Neuronal stem cell (in vitro differentiated cells): ENCODE measurements at places on chromosomes 11 and 22.

- no peak overlapping the region for H3K4me3 ChIP-seq
- H3K4me1 ChIP-seq = peaks cover 5% of the 10 kb centered on the region
- H3K27ac ChIP-seq = no peak overlapping the region
- H3K27me3 ChIP-seq = no peaks in the 10 kb centered on the region
- H3K36me3 ChIP-seq = no peaks in the 10 kb centered on the region
Measured at GRCh38 chr11:92266806-92267205, 42.2 kb downstream of the FAT3 start.

- H3K27ac ChIP-seq = no peak overlapping the region
- H3K27me3 ChIP-seq = no peaks in the 10 kb centered on the region
- no peaks in the 10 kb centered on the region for H3K36me3 ChIP-seq
- DNase-seq = no peak
- H3K4me1 ChIP-seq = peaks cover 2% of the 10 kb centered on the region
- no peak overlapping the region for H3K4me3 ChIP-seq
Measured at GRCh38 chr11:40032331-40032730, 1427.1 kb downstream of the LRRC4C start.

GRCh38 chr11:118198370-118198769, 21.9 kb upstream of the SCN2B start:
- no peaks in the 10 kb centered on the region for H3K36me3 ChIP-seq
- no peak for DNase-seq
- no peak overlapping the region for H3K27ac ChIP-seq
- no peak overlapping the region for H3K4me3 ChIP-seq
- no peaks in the 10 kb centered on the region for H3K4me1 ChIP-seq
- H3K27me3 ChIP-seq = no peaks in the 10 kb centered on the region

- no peak overlapping the region for H3K4me3 ChIP-seq
- no peak for DNase-seq
- no peaks in the 10 kb centered on the region for H3K4me1 ChIP-seq
- H3K27me3 ChIP-seq = no peaks in the 10 kb centered on the region
- no peak overlapping the region for H3K27ac ChIP-seq
Measured at GRCh38 chr11:6738590-6738989, 33.2 kb downstream of the OR2AG2 start.

DNA sequence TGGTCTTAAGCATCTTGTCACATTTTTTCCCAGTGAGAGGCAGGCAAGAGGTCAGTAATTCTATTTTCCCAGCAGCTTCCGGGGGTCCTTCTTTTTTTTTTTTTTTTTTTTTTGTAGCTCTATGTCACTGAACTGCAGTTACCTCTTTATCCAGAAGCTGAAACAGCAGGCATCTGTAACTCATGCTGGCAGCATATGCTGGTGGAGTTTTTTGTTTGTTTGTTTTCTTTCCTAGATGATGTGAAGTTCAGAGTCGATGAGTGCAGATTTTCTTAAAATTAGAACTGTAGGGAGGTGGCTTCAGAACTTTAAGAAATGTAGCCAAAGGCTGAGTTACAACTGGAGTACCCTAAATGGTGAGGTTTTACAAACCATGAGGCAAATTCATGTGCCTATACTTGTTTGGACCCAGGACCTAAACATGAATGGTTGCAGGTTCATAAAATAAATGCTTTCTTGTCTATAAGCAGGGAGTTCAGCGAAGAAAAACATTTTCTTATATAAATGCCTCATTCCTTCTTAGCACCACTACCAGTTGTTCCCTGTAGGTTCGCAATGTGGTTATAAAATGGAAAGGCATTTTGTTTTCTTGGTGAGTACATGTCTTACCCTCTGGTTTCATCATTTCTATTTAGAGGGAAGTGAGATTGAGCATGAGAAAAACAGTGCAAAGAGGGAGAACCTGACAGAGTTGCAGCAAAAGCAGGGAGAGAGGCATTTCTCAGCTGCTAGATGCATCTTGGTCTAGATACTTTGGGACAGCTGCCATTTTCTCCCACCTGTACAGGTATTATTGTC, 84.0 kb downstream of the TRIM44 start:
- H3K27ac ChIP-seq = no peak overlapping the region
- no peak for DNase-seq
- H3K27me3 ChIP-seq = no peaks in the 10 kb centered on the region
- peaks cover 4% of the 10 kb centered on the region for H3K4me1 ChIP-seq
- no peak overlapping the region for H3K4me3 ChIP-seq

- no peak overlapping the region for H3K4me3 ChIP-seq
- no peaks in the 10 kb centered on the region for H3K36me3 ChIP-seq
Measured at GRCh38 chr11:86205421-86206336, 38.9 kb upstream of the EED start.

DNA sequence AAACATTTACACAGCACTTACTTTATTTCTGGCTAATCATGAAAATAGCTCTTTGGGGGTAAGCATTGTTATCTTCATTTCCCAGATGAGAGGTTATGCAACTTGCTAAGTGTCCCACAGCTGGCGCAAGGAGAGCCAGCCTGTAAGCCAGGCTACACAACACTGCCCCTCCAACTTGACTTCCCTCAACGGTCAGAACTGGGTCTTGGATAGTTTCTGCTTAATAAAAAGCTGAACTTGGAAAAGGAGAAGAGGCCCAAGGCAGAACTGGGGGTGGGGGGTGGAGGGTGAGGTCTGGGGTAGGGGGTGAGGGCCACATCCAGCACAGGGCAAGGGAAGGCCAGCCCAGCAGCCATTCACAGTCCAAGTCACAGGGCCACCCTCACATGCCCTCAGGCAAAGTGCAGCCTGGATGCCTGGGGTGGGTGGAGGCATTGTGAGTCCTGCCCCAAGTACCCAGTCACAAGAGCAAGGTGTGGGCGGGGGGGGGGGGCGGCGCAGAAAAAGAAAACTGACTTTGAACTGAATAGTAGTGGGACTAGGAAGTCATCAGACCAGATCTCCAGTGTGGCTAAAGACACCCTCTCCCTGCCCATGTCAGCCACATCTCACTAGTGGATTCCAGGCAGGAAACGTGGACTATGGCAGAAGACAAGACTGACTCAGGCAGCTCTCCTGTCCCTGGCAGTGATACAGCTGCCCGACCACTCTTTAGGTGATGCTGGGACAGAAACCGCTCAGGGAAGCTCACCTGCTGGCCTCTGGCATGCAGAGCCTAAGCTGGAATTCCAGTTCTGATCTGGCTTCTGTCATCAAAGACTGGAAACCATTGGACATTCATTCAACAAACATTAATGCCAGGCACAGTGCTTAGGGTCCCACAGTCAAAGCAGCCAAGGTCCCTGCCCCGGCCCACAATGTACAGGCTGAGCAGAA, 52.4 kb downstream of the PACSIN2 start:
- no peak overlapping the region for H3K27ac ChIP-seq
- H3K27me3 ChIP-seq = no peaks in the 10 kb centered on the region
- H3K4me3 ChIP-seq = no peak overlapping the region
- peaks cover 2% of the 10 kb centered on the region for H3K36me3 ChIP-seq
- no peak for DNase-seq

DNA sequence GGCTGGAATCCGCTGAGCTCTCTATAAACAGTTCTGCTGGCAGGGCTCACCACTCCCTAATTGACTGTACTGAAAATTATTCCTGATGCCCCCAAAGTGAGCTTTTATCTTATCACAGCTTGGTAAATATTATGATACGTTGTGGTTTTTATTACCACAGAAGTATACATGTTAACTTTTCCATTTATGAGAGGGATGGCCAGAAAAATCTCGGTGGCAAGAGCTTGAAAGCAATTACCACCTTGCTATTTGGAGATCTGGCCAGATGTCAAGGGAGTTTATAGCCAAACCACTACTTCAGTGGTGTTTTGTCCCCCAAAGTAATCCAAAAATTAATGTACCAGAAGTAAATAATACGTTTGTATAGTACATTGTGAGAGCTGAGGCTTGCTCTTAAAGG, 75.4 kb upstream of the RCN1 start:
- H3K36me3 ChIP-seq = no peaks in the 10 kb centered on the region
- H3K27me3 ChIP-seq = no peaks in the 10 kb centered on the region
- no peak for DNase-seq
- no peak overlapping the region for H3K27ac ChIP-seq
- H3K4me3 ChIP-seq = no peak overlapping the region

DNA sequence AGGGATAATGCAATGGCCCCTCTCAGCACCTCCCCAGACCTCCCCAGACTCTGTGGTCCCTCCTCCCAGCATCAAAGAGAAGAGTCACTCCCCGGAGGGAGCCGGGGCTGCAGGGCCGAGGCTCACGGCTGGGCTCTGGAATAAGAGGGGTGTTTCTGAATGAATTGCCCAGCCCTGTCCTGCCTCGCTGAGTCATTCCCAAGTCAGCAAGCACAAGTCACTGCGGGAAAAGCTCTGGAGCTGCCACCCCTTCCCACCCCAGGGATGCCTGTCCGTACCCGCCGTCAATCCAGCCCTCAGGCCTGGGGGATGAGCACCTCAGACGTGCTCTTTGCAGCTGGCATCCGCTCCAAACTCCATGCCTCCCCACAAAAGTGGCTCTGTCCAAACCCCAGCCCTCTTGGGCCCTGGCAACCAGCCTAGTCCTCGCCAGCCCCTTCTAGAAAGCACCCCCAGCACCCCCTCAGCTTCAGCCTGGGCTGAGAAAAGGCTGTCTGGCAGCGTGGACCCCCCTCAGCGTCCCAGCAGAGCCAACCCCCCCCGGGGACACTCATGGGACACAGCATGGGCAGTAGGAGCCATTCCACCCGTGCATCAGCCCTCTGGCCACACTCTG, 22.7 kb downstream of the CELSR1 start:
- no peaks in the 10 kb centered on the region for H3K36me3 ChIP-seq
- H3K4me1 ChIP-seq = peaks cover 41% of the 10 kb centered on the region
- DNase-seq = no peak
- H3K4me3 ChIP-seq = no peak overlapping the region

DNA sequence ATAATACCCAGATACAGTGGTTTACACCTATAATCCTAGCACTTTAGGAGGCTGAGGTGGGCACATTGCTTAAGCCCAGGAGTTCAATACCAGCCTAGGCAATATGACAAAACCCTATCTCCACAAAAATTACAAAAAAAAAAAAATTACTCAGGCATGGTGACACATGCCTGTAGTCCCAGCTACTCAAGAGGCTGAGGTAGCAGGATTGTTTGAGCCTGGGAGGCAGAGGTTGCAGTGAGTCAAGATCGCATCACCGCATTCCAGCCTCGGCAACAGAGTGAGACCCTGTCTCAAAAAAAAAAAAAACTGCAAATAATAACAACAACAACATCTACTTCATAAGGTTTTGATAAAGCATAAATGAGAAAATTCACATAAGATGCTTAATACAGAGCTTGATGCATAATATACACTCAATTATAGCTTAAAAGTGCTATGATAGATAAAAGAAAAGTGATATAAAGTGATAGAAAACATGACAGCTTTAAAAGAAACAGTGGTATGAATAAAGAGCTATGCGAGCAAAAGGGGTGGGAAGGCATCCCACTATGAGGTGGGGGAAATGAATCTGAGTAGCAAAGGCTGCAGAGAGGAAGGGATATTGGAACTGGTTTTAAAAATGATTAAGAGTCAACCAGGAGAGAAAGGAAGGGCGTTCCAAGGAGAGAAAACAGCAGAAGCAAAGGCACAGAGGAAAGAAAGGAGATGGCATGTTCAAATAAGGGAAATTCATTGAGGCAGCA, 197.6 kb downstream of the KIF18A start:
- no peaks in the 10 kb centered on the region for H3K27me3 ChIP-seq
- H3K36me3 ChIP-seq = no peaks in the 10 kb centered on the region
- no peak overlapping the region for H3K27ac ChIP-seq
- H3K4me3 ChIP-seq = no peak overlapping the region
- DNase-seq = no peak

GRCh38 chr22:47547881-47548650, 785.6 kb downstream of the TBC1D22A start:
- H3K4me1 ChIP-seq = no peaks in the 10 kb centered on the region
- no peak overlapping the region for H3K27ac ChIP-seq
- H3K4me3 ChIP-seq = no peak overlapping the region

DNA sequence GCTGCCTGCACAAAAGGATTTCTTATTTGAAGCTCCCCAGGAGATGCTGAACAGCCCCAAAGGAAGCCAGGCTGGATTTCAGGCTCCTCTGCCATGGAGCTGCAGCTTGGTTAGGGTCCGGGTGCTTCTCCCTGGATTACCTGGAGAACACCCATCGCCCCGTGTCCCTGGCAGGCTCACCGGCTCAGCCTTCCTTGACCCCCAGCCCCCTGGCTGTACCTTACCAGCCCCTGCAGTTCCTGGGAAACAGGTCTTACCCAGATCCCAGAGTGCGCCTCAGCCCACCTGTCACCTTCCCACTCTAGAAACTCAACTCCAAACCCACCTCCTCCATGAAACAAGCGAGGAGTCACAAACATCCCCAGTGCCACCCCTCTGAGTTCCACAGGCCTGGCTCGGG, 45.3 kb upstream of the CD5 start:
- no peak overlapping the region for H3K27ac ChIP-seq
- no peaks in the 10 kb centered on the region for H3K36me3 ChIP-seq
- no peaks in the 10 kb centered on the region for H3K27me3 ChIP-seq
- no peak for DNase-seq
- no peaks in the 10 kb centered on the region for H3K4me1 ChIP-seq

DNA sequence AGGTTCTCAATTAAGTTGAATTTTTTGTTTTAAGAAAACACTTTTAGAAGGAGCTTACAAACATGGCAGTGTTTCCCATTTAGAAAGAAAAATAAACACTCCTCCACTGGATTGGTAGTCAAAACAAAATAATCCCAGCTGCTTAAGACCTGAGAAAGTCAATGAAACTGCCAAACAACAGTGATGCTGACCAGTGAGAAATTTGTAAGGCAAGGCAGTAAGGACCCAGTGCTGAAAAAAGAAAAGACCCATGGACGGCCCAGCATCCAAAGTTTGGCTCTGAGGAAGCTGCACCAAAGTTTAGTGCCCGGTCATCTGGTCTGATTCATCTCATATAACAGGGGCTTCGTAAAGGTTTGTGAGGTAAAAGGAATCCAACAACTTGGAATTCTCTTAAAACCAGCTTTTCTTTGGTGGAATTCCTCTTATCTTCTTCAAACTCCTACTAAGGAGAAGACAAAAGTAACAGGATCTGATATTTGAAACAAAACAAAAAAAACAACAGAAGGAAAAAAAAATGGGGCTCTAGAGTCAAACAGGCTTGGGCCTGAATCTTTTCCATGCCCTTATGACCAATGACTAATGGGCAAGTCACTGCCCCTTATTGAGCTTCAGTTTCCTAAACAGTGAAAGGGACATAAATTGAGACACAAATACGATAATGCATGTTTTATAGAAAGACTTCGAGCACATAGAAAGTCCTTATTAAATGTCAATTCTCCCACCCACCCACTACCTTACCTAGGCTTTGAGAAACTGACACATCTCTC, 383.0 kb upstream of the NARS2 start:
- H3K27me3 ChIP-seq = peaks cover 4% of the 10 kb centered on the region
- no peak overlapping the region for H3K4me3 ChIP-seq
- no peak overlapping the region for H3K27ac ChIP-seq
- DNase-seq = no peak
- peaks cover 10% of the 10 kb centered on the region for H3K4me1 ChIP-seq

GRCh38 chr11:119266517-119267255, 50.2 kb downstream of the MCAM start:
- H3K27me3 ChIP-seq = no peaks in the 10 kb centered on the region
- no peak overlapping the region for H3K27ac ChIP-seq
- DNase-seq = no peak
- no peaks in the 10 kb centered on the region for H3K36me3 ChIP-seq
- no peak overlapping the region for H3K4me3 ChIP-seq
